ENCODE measurements at places on chromosomes 7 and 10. TPM values are rescaled to one million over a fixed set of nuclear protein-coding genes. Genes with fewer than 3 reads are reported as not detected.

DNA sequence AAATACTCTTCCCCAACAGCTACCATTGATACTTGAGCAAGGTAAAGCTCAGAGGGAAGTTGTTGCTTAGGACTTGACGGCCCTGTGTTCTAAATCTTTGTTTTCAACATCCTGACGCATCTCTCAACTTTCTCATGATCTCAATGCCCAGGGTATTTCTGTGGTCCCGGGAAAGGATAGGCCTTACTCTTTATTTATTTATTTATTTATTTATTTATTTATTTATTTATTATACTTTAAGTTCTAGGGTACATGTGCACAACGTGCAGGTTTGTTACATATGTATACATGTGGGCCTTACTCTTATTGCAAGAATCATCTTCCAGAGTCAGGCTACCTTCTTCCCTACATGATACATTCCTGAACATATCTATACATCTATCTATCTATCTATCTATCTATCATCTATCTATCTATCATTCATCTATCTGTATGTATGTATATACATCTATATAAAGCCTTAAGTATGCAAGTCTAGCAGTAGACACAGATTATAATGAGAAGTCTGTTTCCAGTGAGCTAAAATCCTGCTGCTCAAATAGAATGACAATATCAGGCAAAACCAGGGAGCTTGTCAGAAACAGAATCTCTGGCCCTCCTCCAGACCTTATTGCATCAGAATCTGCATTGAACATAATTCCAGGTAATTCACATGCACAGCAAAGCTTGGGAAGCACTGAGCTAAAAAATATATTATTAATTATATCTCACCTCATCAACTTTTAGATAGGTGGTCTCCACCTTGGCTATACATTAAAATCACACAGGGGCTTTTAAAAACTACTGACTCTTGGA lies 12.2 kb upstream of the CPA5 start:
- no peaks in the 10 kb centered on the region for H3K36me3 ChIP-seq
- H3K27me3 ChIP-seq: peaks cover 18% of the 10 kb centered on the region
- no peaks in the 10 kb centered on the region for H3K4me1 ChIP-seq
- no peak for DNase-seq
- H3K27ac ChIP-seq: no peak overlapping the region

GRCh38 chr10:48880016-48880705 lies 59.5 kb downstream of the LRRC18 start:
- H3K27ac ChIP-seq: no peak overlapping the region
- no peaks in the 10 kb centered on the region for H3K36me3 ChIP-seq
- no peaks in the 10 kb centered on the region for H3K4me1 ChIP-seq

DNA sequence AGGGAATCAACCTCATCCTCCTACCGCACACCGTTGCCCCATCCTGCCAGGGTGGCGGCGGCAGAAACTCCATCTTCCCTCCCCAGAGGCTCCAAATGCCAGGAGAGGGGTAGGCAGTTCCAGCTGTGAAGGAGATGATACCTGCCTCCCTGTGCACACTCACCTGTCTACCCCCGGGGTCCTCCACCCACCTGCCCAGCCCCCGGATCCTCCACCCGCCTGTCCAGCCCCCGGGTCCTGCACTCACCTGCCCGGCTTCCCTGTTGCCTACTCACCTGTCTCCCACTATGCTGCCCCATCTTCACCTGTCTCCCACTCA lies 13.4 kb upstream of the DNAAF5 start:
- no peaks in the 10 kb centered on the region for H3K27me3 ChIP-seq
- H3K4me1 ChIP-seq: peaks cover 9% of the 10 kb centered on the region
- H3K4me3 ChIP-seq: no peak overlapping the region
- no peak overlapping the region for H3K27ac ChIP-seq
- no peak for DNase-seq
- H3K36me3 ChIP-seq: peaks cover 16% of the 10 kb centered on the region

DNA sequence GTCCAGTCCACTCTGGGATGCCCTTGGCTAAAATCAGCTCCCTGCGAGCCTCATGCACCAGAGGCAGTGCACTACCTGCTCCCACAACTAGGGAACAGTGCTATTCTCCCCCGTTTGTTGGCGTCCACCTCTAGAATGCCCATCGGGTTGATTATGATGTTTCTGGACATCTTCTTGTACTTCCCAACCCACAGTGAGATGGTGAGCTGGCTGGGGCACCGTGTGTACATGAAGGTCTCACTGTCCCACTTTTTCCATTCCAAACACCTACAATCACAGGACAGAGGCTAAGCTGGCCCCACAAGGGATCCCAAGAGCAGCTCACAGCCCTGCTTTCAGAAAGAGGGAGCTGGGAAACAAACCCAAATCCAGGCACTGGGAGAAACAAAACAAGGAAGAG lies 126.2 kb upstream of the ZNF92 start:
- peaks cover 11% of the 10 kb centered on the region for H3K4me1 ChIP-seq
- no peak overlapping the region for H3K27ac ChIP-seq
- no peak for DNase-seq
- H3K36me3 ChIP-seq: no peaks in the 10 kb centered on the region

GRCh38 chr7:112678626-112679025 lies 111.6 kb downstream of the TMEM168 start:
- no peaks in the 10 kb centered on the region for H3K4me1 ChIP-seq
- H3K36me3 ChIP-seq: no peaks in the 10 kb centered on the region
- DNase-seq: no peak
- peaks cover 5% of the 10 kb centered on the region for H3K27me3 ChIP-seq
- H3K27ac ChIP-seq: no peak overlapping the region

DNA sequence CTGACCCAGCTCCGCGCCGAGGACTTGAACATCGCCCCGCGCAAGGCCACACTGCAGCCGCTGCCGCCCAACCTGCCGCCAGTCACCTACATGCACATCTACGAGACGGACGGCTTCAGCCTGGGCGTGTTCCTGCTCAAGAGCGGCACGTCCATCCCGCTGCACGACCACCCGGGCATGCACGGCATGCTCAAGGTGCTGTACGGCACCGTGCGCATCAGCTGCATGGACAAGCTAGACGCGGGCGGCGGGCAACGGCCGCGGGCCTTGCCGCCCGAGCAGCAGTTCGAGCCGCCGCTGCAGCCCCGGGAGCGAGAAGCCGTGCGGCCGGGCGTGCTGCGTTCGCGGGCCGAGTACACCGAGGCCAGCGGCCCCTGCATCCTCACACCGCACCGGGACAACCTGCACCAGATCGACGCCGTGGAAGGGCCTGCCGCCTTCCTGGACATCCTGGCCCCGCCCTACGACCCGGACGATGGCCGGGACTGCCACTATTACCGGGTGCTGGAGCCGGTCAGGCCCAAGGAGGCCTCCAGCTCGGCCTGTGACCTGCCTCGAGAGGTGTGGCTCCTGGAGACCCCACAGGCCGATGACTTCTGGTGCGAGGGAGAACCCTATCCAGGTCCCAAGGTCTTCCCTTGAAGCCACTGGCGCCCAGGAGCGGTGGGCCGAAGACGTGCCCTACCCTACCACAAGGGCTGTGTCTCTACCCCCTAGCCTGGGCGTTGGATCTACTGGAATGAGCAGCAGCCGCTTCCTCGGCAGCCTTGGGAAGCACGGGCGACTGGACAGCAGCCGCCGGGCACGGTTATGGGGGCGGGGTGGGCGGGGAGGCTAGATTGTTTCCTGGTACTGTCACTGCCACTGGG lies 945 bp downstream of the ADO start:
- peaks cover 16% of the 10 kb centered on the region for H3K4me1 ChIP-seq
- H3K4me3 ChIP-seq: peak overlapping the region; percentile 86
- H3K27ac ChIP-seq: peak overlapping the region; percentile 97
- DNase-seq: peak; percentile 39
- H3K36me3 ChIP-seq: peaks cover 30% of the 10 kb centered on the region

- H3K4me1 ChIP-seq: no peaks in the 10 kb centered on the region
- H3K36me3 ChIP-seq: peaks cover 96% of the 10 kb centered on the region
- no peak overlapping the region for H3K4me3 ChIP-seq
- no peak overlapping the region for H3K27ac ChIP-seq
- no peak for DNase-seq
Observed at GRCh38 chr7:92121681-92122080, 12.6 kb downstream of the CYP51A1 start.

- H3K27me3 ChIP-seq: no peaks in the 10 kb centered on the region
- peak overlapping the region; percentile 66 for H3K27ac ChIP-seq
- peaks cover 27% of the 10 kb centered on the region for H3K36me3 ChIP-seq
- H3K4me3 ChIP-seq: no peak overlapping the region
- no peak for DNase-seq
Observed at GRCh38 chr7:150400788-150401423, 21.8 kb downstream of the ZNF775 start.

DNA sequence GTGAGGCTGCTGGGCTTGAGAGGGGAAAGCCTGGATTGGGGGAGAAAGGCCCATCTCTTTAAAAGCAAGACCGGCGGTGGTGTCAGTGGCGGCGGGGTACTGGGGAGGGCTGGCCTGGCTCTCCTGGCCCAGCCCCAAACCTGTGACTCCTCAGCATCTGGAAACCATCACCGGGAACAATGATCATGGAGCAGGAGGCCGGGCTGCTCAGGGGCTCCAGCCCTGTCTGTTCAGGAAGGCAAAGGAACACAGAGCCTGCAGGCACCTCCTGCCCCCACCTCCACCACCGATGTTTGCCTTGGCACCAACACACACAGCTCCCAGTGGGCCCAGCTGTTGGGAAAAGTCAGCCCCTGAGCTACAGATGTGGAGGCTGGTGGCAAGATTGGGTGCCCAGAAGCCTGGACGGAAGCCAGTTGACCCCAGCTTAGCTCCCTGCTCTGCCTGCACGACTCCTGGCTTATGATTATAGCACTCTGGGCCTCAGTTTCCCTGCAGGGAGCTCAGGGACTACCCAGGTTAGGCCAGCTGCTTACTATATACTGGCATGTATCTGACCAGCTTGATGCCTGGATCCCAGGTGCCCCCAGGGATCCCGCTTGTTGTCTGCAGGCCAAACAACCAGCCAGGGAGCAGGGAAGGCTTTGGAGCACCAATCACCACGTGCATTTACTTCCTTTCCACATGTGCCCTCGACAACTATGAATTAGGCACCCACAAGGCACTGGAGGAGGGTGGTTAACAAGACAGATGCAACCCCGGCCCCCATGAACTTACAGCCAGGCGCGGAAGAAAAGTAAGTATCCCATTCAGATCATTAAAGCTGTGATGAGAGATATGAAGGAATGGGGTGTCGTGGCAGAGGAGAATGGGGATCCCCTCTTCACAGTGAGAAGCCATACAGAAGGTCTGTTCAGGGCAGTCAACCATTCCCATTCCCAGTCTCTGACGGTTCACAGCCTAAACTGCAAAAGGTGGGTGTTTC lies 37.3 kb downstream of the ZCCHC24 start:
- no peak overlapping the region for H3K27ac ChIP-seq
- DNase-seq: no peak
- H3K36me3 ChIP-seq: no peaks in the 10 kb centered on the region
- H3K4me3 ChIP-seq: no peak overlapping the region

GRCh38 chr7:99142727-99143520 lies 984 bp downstream of the SMURF1 start:
- no peaks in the 10 kb centered on the region for H3K27me3 ChIP-seq
- peak overlapping the region; percentile 75 for H3K4me3 ChIP-seq
- H3K36me3 ChIP-seq: peaks cover 14% of the 10 kb centered on the region

GRCh38 chr7:101743241-101743994 lies 74.0 kb upstream of the CUX1 start:
- peak overlapping the region; percentile 57 for H3K4me3 ChIP-seq
- no peaks in the 10 kb centered on the region for H3K36me3 ChIP-seq
- no peak overlapping the region for H3K27ac ChIP-seq
- peaks cover 11% of the 10 kb centered on the region for H3K27me3 ChIP-seq
- peak; percentile 79 for DNase-seq
- peaks cover 7% of the 10 kb centered on the region for H3K4me1 ChIP-seq

GRCh38 chr7:46007194-46007593 lies 86.1 kb upstream of the IGFBP3 start:
- DNase-seq: no peak
- no peak overlapping the region for H3K4me3 ChIP-seq
- no peaks in the 10 kb centered on the region for H3K36me3 ChIP-seq
- H3K27ac ChIP-seq: no peak overlapping the region

- no peak for DNase-seq
- H3K27ac ChIP-seq: no peak overlapping the region
- no peaks in the 10 kb centered on the region for H3K36me3 ChIP-seq
- no peak overlapping the region for H3K4me3 ChIP-seq
Observed at GRCh38 chr10:129870961-129871621, 93.0 kb downstream of the EBF3 start.

GRCh38 chr10:17206210-17206709 lies 4.8 kb upstream of the TRDMT1 start:
- no peak overlapping the region for H3K4me3 ChIP-seq
- H3K27me3 ChIP-seq: no peaks in the 10 kb centered on the region
- no peaks in the 10 kb centered on the region for H3K36me3 ChIP-seq

- H3K36me3 ChIP-seq: no peaks in the 10 kb centered on the region
- H3K4me1 ChIP-seq: no peaks in the 10 kb centered on the region
- DNase-seq: no peak
- H3K4me3 ChIP-seq: no peak overlapping the region
Observed at GRCh38 chr7:120216947-120217346, 56.0 kb upstream of the KCND2 start.

- H3K27ac ChIP-seq: no peak overlapping the region
- no peaks in the 10 kb centered on the region for H3K27me3 ChIP-seq
- DNase-seq: no peak
Observed at GRCh38 chr10:71584461-71584860, 135.1 kb downstream of the C10orf105 start.

DNA sequence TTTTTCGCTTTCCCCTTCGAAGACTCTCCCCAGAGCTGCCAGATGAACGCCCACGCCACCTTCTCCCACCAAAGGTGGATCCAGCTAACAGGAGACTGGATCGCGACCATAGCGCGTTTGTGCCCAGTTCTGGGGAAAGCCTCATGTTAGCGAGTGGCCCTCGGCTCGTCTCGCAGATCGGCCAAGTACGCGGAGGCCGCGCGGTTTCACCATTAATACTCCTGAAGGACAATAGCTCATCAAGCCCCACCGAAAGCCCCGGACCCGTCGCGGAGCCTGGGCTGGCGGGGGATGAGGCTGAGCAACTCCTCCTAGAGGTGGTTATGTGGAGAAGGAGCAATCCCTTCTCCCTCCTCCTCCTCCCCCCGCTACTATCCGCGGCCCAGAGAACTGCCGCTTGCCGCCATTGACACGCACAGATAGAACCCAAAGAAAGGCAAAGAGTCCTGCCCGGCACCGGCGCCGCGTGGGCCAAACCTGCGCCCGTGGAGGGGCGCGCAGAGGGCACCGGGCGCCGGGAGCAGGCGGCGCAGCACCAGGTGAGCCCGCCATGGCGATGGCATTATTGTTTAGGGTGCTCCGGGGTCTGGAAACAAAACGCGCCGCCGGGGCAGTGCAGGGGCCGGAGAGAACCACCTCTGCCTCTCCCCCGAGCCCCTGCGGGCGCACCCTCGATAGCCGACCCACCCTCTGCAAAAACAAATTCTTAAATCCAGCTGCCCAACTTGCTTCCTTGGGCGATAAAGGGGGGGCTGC lies at the start of gene MACROH2A2:
MACROH2A2 (plus strand) TSS at position 385 of the 756 bp plus-strand sequence. CDS start 22,813 bp downstream, outside the sequence.
- no peak for DNase-seq
- H3K36me3 ChIP-seq: no peaks in the 10 kb centered on the region

- peaks cover 72% of the 10 kb centered on the region for H3K27me3 ChIP-seq
- no peak overlapping the region for H3K27ac ChIP-seq
- DNase-seq: no peak
- H3K36me3 ChIP-seq: no peaks in the 10 kb centered on the region
- H3K4me3 ChIP-seq: no peak overlapping the region
Observed at GRCh38 chr10:49396666-49396999, 744 bp upstream of the DRGX start.

Gene TM9SF3
- 63.1 TPM for total RNA-seq

Gene PKD2L1
- total RNA-seq: not detected

Gene ANLN
- total RNA-seq: 58.2 TPM

Gene DEPP1
- 0.40 TPM for total RNA-seq

Gene NOLC1
- 153 TPM for total RNA-seq

Gene IKZF5
- total RNA-seq: 11.3 TPM

Gene SNX10
- 11.8 TPM for total RNA-seq
